ENCODE measurements at places on chromosomes 13 and 19.

DNA sequence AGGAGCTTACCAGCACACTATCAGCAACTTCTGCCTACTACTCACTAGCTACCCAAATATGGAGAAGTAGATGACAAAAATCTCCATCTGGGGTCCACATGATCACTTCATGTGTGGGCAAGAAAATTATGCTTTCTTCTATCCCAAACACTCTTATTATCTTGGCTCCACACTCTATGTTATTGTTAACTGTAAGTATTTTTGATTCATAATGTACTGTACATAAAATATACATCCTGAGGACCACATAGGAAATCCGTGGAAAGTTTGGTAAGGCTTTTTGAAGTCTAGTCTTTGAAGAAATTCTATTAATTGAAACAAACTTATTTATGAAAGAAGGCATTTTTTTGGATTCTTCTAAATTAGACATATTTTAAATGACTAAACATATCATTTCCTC lies 378.8 kb downstream of the DACH1 start:
- no peak for DNase-seq

GRCh38 chr19:2548966-2549365 lies 73.0 kb downstream of the GADD45B start:
- no peak for DNase-seq

- DNase-seq = peak; percentile 65
Measured at GRCh38 chr13:100573121-100573520, 15.5 kb downstream of the GGACT start.

DNA sequence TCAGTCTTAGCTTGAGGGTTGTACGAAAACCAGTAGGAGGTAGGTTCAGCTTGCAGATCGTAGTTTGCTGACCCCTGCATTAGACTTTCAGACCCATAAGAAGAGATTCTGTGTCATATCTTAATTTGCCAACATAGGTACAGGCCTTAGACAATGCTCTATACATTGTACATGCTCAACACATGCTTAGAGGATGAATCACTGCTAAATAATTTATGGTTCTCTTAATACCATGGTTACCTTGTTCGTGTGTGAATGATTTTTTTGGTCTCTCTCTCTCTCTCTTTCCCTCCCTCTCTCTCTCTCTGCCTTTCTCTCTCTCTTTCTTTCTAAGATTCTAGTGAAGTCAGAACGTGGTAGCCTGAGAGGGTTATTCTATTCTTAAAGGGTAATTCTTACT lies 112.2 kb downstream of the FGF14 start:
- no peak for DNase-seq

GRCh38 chr13:105448811-105449210 lies 1086.7 kb downstream of the EFNB2 start:
- DNase-seq = no peak

- no peak for DNase-seq
Measured at GRCh38 chr13:28049880-28050875, 50.2 kb downstream of the FLT3 start.

- DNase-seq = no peak
Measured at GRCh38 chr19:22427960-22428913, 6.1 kb upstream of the ZNF98 start.

- no peak for DNase-seq
Measured at GRCh38 chr13:44451126-44451525, 77.5 kb downstream of the SERP2 start.

GRCh38 chr13:34587576-34587975 lies 354.5 kb upstream of the NBEA start:
- DNase-seq = no peak

DNA sequence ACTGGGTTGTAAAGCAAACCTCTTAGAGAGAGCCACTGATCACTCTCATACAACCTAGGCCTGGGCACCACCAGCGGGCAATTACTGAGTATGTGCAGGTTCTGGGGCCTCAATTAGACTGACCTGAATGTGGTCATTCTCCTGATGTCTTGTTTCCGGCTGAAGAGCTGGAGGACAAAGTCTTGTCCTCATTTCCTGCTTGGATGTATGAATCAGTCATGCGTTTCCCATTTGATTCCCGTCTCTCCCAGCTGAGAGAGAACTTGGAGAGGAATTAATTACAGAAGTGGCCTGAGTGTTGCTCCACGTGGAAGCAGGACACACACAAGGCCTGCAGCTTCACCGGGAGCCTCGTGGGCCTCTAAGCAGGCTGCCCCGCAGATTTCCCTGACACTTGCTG lies 799.3 kb upstream of the ARGLU1 start:
- DNase-seq = no peak

Measured in CD4-positive, alpha-beta T cell treated with Interleukin-15 for 1 hour (primary cell).